ENCODE measurements at places on chromosomes 11 and 22.

DNA sequence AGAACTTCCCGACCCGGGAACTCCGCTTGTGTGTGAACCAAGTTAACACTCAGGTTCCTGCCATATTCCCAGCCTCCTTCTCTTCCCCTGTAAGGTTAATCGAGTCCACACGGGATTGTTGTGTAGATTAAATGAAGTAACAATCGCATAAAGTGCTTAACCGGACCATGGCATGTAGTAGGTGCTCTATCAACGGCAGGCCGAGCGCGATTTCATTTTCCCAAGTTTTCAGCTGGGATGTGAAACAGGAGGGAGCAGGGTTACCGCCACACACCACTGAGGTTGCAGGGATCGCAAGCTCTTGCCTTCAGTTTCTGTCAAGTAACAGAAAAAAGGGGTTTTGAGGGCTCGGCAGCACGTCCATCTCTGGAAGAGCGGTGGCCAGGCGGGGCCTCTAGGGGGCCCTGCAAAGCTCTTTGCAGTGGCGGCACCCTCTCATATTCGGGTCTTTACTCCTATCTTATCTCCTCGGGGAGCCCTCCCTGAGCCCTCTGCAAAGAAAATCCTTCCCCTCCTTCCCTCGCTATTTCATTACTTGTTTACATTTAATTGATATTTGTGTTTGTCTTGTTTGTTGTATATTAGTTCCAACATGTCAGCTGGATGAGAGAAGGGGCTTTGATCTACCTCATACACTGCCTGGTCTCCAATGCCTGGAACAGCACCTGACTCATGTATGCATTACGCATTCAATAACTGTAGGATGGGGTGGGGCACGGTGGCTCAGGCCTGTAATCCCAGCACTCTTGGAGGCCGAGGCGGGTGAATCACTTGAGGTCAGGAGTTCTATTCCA is 816 bp upstream of the PLEKHA7 start:
- DNase-seq: no peak

- no peak for DNase-seq
These were observed 27.5 kb downstream of the REXO2 start for GRCh38 chr11:114466742-114467141.

DNA sequence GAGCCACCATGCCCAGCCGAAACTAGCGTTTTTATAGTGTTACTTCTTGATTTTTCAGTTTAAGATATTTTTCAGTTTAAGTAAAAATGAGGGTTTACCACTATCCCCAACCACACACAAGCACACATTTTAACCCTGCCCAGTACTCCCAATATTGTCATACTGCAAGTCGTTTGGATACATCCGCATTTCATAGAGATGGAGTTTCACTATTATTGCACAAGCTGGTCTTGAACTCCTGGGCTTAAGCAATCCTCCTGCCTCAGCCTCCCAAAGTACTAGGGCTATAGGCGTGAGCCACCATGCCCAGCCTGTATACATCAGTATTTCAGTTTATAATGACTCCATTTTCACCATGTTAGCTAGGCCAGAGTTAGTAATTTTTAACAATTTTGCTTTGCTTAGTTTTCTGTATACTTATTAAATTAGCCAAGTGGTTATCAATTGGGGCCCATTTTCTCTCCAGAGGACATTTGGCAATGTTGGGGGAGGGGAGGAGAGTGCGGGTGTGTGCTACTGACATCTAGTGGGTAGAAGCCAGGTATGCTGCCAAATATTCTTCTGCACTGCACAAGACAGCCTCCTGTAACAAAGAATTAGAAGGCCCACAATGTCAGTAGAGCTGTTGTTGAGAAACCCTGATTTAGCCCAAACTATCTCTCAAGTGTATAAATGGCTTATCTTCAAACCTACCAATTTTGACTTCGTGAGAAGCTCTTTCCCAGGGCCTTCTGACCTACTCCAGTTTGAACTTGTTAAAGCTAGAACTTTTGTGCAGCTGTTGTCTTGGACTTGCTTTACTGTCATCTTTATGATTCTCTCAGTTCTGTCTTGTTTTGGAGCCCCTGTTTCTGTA is 7.3 kb downstream of the USP47 start:
- no peak for DNase-seq

DNA sequence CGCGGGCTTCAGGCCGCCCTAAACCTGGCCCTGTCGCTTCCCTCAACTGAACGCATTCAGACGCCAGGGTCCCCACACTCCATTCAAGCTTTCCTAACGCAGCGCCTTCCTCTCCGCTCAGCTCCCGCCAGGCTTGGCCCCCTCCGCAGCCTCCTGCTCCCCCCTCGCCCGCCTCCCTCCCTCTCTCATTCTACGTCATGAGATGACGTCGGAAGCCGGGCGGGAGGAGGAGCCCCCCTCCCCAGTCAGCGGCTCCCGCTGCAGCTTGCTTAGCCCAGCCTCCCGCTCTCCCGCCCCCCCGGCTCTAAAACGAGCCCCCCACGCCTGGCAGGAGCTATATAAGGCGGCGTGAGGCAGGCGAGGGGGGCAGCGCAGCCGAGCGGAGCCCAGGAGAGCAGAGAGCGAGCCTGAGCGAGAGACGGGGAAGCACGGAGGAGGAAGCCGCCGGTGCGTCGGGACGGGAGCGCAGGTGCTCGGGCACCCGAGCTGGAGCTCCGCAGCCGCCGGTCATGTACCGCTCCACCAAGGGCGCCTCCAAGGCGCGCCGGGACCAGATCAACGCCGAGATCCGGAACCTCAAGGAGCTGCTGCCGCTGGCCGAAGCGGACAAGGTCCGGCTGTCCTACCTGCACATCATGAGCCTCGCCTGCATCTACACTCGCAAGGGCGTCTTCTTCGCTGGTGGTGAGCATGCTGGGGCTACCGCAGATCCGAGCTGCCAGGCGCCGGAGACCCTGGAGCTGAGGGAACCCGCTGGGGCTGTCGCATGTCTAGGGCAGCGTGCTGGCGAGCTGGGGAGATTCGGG is at the start of gene NPAS4:
NPAS4 (plus strand) TSS at position 365 of the 806 bp plus-strand sequence; CDS start at position 510, 145 bp downstream.
- DNase-seq: no peak

- no peak for DNase-seq
These were observed 35.4 kb downstream of the SLC1A2 start for GRCh38 chr11:35383953-35384352.

DNA sequence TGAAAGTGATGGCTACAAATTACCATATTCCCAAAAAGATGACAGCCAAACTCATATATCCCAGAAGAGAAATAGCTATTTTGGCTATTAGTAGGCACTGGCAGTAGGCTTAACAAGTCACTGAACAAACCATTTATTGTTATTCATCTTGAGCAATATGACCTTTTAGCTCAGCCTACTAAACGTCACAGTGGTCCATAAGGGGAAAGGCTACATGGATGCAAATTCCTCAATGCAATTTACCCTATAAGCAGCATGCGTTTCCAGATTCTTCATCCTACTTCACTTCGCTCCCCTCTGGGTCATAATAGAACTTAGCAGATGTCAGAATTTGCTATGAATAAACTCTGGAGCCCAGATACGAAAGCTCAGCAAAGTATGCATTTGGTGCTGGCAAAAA is 114.0 kb downstream of the SIK3 start:
- no peak for DNase-seq

DNA sequence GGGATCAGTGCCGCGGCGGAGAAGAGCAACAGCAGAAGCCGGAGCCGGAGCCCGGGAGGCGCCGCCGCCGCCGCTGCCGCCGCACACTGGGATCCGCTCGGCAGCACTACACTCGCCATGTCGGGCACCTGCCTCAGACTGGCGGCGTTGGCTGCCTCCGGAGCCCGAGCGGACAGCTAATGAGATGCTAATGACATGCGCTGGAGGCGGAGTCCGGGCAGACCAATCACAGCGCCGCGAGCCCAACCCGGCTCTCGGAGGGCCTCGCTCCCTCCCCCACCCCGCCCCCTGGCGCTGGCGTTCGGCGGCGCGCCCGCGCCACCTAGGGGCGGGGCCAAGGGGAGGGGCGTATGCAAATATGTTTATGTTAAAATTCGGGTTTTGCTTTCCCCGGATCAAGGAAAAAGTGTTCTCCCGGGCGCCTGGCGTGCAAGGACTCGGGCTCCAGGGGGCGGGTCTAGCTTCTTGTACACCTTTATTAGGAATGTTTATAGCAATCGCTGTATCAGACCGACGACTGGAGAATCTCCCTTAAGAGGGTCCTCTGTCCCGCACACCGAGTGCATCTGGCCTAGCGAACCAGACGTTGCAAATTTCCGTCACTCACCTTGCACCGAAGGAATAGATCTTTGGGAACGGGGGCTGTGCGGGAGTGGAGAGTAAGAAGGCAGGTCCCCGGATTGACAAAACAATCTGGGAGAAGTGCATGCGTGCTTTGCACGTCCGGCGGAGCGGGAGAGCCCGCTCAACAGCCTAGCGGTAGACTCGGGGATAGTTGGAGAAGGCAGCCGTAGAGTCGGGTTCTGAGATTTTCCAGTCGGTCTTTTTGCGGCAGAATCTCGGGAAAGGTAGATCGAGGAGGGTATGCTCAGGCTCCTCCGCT is at the start of gene CADM1:
CADM1 (minus strand) TSS at position 140 of the 883 bp plus-strand sequence.
- peak; percentile 99 for DNase-seq

DNA sequence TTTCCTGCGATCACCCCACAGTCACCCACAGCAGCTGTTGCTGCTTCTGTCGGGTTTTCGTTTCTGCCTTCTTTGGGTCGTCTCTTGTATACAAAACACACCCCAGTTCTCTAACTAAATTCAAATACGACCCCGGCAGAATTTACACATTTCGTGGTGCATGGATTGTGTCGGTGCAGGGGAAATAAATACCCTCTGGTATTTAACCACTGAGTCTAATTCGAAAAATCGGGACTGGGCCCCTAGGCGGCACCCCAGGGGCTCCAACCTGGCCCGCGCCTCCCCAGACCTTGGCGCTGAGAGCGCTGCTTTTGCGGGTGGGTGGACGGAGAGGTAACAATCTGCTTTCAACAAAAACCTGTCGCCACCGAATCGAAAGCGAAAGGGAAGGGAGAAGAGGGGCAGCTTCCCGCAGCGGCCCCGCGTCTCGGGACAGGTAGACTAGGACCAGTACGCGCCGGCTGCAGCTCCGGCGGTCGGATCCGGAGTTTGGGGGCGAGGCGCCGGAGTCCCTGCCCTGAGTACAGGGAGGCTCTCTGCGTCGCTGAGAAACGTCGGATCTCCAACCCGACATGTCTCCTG is 4.4 kb downstream of the ALX4 start:
- no peak for DNase-seq

DNA sequence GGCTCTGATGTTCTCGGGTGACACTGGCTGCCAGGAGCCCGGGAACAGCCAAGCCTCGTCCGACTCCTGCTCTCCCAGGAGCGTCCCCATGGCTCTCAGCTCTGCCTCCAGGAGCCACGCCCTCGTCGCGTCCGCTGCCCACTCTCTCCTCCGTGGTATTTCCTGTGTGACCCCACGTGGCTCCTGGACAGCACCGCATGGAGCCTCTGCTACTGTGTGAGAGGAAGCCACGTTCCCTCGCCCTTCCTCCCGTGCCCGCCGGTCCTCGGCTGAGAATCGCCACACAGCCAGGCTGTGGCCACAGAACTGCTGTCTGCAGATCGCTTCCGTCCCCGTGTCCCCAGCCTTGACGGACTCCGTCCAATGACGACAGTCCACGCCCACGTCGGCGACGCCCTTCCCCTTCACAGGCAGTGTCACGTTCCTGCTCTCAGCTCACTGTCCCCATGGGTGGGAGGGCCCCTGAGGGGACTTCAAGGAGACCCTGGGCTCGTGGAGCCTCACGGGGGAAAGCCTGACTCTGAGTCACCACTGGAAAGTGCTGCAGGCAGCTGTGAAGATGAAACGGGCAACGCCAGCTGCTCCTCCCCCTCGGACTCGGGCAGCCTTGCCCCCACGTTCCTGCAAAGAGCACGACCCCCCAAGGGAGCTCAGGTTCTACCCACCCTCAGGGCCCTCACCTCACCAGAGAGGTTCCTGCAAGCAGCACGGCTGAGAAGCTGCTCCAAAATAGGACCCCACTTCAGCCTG is 458.5 kb downstream of the BRD1 start:
- DNase-seq: no peak

- no peak for DNase-seq
These were observed 5.0 kb downstream of the HEPACAM start for GRCh38 chr11:124930799-124931198.

GRCh38 chr11:28108958-28109357 is 770 bp downstream of the METTL15 start:
- no peak for DNase-seq

DNA sequence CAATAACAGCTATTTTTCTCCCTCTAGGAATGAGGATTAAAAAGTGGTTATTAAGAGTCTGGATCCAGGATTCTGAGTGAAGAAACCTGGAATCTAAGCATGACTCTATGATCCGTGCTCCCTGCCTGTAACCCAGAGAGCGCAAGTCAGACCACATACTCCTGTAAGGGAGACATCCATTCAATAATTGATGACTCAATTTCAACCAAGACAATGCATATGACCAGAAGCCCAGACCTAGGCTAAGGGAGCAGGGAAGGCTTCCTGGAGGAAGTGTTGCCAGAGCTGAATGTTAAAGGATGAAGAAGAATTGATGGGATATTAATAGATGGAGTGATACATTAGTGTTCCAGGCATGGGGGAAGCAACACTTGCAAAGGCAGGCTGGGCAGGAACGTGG is 13.8 kb upstream of the PAMR1 start:
- DNase-seq: no peak

GRCh38 chr11:125289419-125290098 is 125.0 kb downstream of the PKNOX2 start:
- no peak for DNase-seq

GRCh38 chr11:94151903-94152677 is 23.4 kb downstream of the PANX1 start:
- DNase-seq: no peak

DNA sequence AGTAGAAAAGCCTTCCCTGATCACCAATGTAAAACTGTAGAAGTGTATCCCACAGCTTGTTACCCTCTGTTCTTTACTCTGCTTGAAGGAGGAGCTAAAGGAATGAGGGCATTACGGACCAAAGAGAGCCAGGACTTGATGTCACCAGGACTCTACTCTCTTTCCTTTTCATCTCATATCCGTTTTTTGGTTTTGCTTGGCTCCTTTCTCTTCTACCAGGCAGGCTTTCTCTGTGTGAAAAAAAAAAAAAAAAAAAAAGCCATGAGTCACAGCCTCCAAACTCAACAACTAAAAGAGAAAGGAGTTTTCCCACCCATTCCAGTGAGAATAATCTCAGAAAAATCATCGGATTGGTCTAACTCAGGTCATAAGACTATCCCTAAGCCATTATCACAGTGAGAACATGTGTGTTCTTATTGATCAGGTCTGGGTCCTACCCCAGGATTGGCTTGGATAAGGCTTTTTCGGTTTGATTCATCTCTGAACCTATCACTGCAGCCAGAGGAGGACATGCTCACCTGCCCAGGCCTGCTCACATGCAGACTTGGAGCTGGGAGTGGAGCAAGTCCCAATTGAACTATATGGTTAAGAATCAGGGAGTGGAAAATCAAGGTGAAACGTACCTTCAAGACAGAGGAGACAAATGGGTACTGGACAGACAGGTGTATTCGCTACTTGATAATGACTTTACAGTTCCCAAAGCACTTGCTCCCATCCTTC is 19.4 kb upstream of the LRRC55 start:
- peak; percentile 31 for DNase-seq

GRCh38 chr11:92123540-92123939 is 101.1 kb upstream of the FAT3 start:
- no peak for DNase-seq

Measured in NCI-H2171 (cell line).